Activated CD8-positive, alpha-beta memory T cell treated with anti-CD3 and anti-CD28 coated beads, Interleukin-2, amount 50 U/mL, for 48 hours (primary cell): ENCODE measurements at places on chromosomes 1 and 21.

- no peak for DNase-seq
These were observed 251.6 kb upstream of the CSF3R start for GRCh38 chr1:36734356-36734755.

DNA sequence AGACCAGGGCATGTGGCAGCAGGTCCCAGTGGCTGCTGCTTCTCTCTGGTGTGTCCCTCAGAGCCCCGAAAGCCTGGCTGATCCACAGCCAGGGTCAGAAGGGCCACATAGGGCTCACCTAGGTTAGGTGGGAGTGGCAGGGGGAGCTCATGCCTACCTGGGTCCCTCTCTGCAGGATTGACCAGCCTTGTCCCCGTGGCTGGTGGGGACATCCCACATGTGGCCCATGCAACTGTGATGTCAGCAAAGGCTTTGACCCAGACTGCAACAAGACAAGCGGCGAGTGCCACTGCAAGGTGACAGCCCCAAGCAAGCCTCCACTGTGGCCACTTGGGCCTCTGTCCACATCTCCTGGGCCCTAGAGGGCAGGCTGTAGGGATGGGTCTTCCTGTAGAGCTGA, 15.7 kb downstream of the CELSR2 start:
- DNase-seq, result no peak

DNA sequence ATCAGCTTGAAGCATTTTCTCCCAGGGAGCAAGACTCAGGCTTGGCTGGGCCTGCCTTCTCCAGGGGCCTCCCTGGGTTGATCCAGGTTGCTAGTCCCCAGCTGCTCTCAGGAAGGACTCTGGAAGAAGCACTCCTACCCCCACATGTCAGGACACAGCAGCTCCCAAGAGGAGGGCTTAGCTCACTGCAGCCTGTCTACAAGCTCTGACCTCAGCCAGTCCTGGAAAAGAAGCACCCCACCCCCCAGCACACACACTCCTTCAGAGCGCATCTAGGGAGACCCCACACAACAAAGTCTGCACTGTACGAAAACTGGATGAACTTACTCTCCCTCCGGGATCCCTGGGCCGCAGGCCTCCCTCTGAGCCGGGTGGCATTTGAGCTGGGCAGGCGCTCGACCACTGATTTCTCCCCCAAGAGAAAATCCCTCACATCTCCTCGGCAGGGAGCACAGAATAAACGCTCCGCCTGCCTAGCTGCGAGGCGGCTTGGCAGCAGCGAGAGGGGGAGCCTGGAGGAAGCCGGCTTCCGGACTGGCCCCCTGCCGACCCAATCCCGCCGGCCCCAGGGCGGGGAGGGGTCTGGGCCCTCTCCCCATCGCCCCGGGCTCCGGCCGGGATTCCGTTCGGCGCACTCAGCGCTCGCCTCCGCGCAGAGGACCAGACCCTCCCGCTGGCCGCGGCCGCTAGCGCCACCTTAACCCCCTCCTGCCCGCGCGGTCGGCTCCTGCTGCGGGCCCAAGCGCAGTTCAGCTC, at the start of gene KCNA2:
Gene KCNA2, minus strand, starts transcription at position 458 of the 756 bp plus-strand sequence. CDS start 1,576 bp downstream, outside the sequence.
- no peak for DNase-seq

DNA sequence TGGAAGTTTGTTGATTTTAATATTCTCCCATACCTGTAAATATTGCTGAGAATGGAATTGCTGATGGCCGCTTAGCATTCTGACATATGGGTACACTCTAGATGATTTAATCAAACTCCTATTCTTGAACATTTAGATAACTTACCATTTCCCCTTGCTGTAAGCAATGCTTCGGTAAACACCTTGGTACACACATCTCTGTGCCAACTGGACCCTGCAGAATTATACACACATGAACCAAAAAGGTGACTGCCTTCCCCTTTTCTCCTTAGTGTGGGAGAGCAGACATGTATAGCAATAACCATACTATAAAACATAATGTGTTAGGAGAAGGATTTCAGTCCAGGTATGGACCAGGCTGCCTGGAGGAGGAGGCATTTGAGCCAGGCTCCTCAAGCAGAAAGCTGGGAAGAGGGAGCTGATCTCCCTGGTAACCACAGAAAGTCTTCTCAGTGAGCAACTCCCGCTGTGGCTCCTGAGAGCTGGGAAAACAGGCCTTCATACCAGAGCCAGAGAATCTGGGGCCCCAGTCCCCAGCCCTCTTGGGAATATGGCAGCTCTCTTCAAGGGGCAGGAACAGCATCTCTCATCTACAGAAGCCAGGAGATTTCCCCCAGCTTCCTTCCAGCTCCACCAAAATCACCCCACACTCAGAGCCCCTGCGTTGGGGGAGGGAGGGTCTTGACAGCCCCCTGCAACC, 33.9 kb upstream of the CSF1 start:
- no peak for DNase-seq

DNA sequence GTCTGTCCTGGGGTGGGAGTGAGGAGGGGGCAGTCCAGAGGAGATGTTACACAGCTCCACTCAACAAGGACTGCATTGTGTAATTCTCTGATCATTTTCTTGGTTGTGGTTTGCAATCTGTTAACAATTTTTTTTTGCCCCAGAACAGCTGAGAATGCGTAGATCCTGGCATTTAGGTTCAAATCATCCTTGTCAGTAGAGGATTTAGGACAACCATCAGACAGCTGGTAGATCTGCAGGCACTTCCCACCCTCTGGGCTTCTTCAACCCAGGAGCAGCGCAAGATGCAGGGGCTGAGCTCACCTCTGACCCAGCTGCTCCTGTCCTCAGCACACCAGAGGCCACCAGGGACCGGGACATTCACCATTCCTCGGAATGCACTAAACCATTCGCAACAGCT, 13.5 kb downstream of the BCAR3 start:
- DNase-seq, result no peak

- DNase-seq, result no peak
These were observed 507.1 kb downstream of the SMYD3 start for GRCh38 chr1:245999697-246000637.

DNA sequence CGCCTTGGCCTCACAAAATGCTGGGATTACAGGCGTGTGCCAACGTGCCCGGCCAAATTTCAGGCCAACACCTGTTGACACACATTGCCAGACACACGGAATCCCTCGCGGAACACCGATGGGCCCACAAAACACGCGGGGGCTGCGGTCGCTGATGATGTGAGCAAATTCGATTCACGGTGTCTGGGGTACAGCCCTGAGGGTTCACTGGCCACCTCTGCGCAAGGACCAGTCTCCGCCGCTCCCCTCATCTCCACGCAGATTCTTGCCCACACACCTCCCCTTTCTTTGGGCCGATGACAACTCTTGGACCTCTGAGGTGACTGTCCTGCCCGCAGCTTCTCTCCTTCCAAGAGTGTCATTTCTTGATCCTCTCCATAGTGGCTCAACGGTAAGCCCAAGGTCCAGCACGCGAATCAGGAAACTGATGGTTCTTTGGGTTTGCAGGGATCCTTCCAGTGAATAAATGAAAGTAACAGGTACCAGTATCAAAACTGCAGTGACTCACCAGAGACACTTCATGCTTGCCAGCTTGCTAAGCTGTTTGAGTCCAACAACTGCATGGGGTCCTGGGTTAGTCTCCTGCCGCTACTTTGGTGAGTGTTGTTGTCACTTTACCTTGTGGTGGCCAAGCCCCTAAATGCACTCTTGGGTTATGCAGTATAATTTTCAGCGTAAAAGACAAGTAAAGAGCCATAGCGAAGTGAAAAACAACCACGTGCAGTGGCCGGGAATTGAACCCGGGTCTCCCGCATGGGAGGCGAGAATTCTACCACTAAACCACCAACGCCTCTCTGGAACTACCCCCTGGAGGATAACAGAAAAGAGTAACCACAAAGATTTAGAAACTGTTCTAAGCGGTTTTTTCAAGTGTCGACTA, 11.0 kb upstream of the RNU1-3 start:
- peak; percentile 89 for DNase-seq

GRCh38 chr1:37073152-37073853, 39.0 kb upstream of the GRIK3 start:
- no peak for DNase-seq

DNA sequence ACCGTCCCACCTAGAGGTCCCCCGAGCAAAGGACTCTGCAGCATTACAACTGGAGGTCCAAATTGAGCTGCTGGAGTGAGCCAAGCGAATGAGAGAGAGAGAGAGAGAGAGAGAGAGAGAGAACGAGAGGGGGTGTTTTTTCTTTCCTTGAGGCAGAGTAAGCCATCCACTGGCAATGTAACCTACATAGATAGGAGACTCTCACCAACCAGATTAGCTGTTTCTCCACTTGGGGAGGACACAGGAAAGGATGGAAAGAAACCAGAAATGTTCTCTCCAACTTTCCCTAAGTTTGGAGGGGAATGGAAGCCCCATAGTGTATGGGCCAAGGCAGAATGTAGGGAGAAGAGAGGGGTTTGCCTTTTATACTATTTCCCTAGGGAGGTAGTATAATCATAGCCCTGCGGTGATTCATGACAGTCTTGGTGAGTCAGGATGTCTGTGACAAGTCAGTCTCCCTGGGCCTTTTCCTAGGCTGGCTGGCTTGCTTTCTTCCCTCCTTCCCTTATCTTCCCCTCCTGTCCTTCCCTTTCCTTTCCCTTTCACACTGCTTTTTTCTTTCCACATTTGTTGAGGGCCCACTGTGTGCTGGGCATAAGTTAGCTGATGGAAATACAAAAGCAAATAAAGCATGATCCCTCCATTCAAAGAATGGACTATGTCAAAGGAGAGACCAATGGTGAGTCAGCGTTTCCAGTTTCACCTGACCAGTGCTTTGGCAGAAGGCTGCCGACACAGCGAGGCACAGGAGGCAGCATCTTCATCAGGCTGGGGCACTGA, 7.1 kb downstream of the FNDC7 start:
- no peak for DNase-seq

- DNase-seq, result no peak
These were observed 130.5 kb downstream of the RHOU start for GRCh38 chr1:228865627-228866330.

DNA sequence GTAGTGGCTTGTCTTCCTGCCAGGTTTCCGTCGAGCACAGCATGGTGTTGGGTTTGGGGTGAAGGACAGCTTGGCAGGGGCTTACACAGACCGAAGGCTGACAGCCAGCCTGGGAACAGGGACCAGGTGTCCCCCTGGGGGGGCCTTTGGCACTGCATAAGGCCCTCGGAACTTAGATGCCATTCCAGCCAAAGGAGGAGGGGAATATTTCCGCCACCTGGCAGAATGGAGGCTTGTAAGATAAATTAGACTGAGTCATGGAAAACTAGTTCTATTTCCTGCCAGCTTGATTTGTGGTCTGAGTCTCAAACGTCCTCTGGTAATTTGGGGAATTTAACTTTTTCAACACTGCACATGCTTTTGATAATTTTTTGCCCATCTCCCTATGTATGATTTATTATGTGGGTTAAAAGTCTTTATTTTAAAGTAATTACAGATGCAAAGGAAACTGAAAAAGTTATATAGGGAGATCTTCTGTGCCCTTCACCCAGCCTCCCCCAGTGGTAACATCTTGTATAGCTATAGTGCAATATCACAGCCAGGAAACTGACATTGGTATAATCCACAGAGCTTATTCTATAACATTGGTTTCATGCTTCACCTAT, 11.5 kb upstream of the TMEM51 start:
- DNase-seq, result no peak

DNA sequence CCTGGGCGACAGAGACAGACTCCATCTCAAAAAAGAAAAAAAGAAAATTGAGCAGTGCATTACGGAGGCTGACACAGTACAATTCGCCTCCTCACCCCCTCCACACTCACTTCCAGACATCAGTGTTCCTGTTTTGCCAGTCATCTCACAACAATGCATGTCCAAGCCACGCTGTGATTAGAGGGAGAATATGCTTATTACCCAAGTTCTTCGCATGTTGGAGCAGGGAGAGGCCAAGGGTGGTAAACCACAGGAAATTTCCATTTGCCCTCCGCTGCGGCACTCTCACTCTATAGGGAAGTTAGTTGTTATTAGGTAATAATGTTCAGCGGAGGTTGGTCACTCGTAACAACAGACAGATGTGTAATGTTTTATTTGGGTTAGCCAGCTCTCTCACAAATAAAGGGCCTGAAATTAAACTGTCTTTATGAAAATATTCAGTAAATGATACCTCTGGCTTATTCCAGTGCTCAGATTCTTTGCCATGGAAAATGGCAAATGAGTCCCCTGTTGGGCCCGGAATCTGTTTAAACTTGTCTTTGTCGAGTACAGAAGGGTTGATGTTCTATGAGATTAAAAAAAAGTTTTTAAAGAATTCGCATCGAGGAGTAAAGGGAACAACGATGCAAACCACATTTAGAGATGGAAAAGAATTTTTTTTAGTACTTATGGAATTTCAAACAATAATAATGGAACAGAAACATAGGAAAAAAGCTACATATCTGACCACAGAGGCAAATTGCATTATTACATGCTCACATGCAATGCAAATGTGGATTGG, 33.1 kb downstream of the KCNJ15 start:
- DNase-seq, result no peak

- DNase-seq, result no peak
These were observed 237.1 kb downstream of the SLC45A1 start for GRCh38 chr1:8554956-8555534.

GRCh38 chr1:12065872-12066271, 2.8 kb downstream of the TNFRSF8 start:
- no peak for DNase-seq

DNA sequence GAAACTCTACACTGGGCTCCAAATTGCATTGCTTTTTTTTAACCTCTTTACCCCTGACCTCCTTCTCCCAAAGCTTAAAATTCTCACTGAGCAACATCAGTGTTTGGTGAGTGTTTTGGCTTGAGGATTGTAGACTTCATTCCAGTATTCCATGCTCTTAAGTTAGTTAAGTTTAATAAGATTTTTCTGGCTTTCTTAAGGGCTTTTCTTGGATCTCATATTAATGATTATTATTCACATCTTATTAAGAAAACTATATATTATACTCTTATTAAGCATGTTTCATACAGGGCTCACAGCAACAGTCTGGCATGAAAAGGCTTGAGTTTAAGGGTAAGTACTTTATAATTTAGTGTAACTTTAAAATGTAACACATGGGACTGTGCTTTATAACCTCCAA, 141.8 kb downstream of the DISP1 start:
- DNase-seq, result no peak

- no peak for DNase-seq
These were observed 23.4 kb downstream of the CELF3 start for GRCh38 chr1:151693057-151693651.

DNA sequence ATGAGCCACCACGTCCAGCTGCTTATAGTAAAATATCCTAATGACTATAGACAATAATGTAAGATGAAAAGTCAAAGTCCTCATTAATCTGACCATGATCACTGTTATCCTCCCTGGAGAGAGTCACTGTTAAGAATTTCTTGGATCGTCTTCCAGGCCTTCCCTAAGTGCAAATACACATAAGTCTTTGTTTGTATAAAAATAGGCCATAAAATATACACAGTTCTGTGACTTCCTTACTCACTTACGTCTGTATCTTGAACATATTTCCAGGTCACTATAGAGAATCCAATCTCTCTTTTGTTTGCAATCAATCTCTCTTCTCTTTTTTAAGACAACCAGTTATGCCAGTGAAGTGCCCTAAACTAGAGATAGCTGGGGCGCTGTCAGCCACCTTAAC, 89.1 kb upstream of the LYST start:
- no peak for DNase-seq

GRCh38 chr1:9238134-9238533, 3.6 kb downstream of the H6PD start:
- DNase-seq, result no peak

- no peak for DNase-seq
These were observed 10.4 kb upstream of the ACOT11 start for GRCh38 chr1:54537611-54538010.

GRCh38 chr1:216095400-216095799, 327.8 kb downstream of the USH2A start:
- no peak for DNase-seq
